ENCODE measurements at places on chromosomes 7 and 10. TPM values are rescaled to one million over a fixed set of nuclear protein-coding genes. Genes with fewer than 3 reads are reported as not detected.

The LRMDA gene
- 23.1 TPM for total RNA-seq

- DNase-seq, result peak; percentile 41
Observed at GRCh38 chr10:43229208-43230061, 37.4 kb downstream of the RASGEF1A start.

GRCh38 chr7:131578602-131579001 is 22.2 kb upstream of the PODXL start:
- no peak for DNase-seq

DNA sequence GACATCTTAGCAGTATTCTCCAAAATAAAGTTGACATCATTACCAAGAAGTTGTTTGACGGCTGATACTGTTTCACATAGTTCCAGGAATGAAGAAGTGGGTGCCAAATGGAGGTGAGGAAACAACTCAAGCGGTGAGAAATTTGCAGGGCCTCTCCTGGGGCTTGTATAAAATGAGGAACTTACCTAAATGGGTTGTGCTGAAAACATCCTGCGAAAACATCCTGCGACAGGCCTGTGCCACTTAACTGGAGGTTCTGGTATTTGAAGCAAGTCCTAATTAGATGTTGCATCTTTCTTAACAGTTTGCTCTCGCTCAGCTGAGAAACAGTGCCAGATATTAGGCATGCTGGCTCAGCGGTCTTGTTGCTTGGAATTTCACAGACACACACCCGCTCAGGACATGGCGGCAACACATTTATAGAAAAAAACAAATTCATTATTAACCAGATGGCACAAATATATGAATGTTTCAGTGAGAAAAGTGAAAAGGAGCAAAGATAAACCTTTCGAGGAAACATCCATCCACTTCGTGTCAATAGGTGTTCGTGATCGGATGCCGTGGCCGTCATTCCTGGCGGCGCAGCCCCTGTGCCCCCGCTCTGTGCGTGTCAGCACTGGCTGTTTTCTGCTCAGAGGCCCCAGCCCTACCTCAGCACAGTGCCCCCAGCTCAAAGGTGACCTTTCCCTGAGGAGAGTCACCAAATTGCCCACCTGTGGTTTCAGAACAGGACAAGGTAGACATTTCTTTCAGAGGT is 48.1 kb downstream of the CDC123 start:
- no peak for DNase-seq

The ADARB2 gene
- 0.22 TPM for total RNA-seq

DNA sequence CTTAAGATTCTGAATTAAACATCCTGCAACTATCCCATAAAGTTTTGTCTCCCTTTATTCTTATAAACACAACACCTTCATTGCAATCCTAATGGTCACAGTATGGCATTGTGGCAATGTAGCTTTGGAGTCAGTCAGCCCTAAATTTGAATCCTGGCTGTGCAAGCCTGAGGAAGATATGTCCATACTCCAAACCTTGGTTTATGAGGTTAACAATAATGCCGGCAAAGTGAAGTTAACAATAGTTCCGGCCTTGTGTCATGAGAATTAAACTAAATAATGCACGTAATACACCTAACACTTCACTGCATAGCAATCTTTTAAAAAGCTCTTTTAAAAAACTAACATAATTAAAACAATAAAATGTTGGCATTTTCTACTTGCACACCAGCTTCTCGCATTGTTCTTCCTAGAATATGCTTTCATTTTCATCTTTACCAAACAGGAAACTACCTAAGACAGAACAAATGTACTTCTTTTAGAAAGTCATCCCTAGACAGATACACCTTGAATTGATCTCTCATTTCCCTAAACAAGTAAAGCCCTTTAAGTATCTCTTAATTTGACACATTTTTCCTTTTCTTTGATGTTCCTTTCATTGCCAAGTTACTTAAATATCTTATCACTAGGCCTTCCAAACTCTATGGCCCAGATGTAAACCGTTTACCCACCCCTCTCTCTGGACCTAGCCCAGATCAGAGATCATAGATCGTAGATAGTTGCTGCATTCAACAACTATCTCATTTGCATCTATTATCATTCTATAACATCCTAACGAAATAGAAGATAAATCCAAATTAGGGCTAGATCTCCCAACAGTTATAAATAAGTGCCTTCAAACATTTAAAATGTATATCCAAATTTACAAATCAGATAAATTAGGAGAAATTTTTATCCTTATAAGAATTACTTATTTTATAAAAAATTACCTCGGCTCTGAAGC is 66.7 kb downstream of the CREB3L2 start:
- DNase-seq, result no peak

The PIK3AP1 gene
- 7.5 TPM for total RNA-seq

The ASAH2 gene
- 0.32 TPM for total RNA-seq

The DYNC1I1 gene
- total RNA-seq, result 39.0 TPM

The PTF1A gene
- not detected for total RNA-seq

GRCh38 chr7:122803323-122803722 is 82.9 kb downstream of the CADPS2 start:
- DNase-seq, result no peak

DNA sequence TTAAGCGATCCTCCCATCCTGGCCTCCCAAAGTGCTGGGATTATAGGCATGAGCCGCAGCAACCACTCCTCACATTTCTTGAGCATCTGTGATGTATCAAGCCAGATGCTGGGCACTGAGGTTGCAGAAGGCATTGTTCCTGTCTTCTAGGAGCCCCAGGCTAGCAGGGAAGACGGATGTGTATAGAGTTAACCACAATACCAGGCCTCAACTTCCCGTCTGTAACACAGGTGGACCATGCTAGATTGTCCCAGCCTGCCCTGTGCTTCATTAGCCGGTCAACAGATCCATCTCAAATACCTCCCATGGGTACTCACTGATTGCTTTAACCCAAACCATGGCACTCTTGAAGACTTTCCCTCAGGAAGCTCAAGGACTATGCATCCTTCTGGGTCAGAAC is 1.8 kb upstream of the CLDN4 start:
- DNase-seq, result no peak

DNA sequence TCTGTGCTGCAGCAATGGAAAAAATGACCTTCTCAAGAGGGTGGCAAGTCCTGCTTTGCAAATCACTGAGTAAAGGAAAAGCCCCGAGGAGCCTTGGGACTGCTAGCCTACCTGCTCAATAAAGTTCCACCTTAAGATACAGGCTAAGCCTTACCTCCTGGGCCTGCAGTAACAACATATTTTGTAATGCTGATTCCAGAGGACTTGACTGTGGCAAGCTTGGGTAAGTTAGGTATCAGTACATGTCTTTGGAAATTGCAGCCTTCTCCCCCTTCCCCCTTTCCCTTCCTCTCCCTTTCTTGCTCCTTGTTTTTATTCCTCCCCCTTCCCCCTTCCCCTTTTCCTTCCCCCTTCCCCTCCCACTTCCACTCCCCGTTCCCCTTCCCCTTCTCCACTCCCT is 126.2 kb downstream of the SORCS3 start:
- no peak for DNase-seq

The CTAGE8 gene
- not detected for total RNA-seq

The NPC1L1 gene
- not detected for total RNA-seq

DNA sequence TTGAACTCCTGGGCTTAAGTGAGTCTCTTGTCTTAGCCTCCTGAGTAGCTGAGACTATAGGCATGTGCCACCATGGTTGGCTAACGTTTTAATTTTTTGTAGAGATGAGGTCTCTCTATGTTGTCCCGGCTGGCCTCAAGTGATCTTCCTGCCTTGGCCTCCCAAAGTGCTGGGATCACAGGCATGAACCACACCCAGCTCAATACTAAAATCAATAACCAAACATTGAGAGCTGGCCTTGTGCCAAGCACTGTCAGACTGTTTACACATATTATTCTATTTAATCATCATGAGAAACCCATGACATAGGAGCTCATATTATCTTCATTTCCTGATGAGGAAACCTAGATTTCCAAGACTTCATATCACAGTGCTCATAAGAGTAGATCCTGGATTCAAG is 251.2 kb downstream of the BAMBI start:
- DNase-seq, result no peak

GRCh38 chr7:133797818-133798520 is 329.2 kb upstream of the LRGUK start:
- no peak for DNase-seq

- DNase-seq, result no peak
Observed at GRCh38 chr10:2048337-2048973, 311.1 kb upstream of the ADARB2 start.

- DNase-seq, result no peak
Observed at GRCh38 chr7:74405191-74405898, 48.4 kb upstream of the GTF2IRD1 start.

DNA sequence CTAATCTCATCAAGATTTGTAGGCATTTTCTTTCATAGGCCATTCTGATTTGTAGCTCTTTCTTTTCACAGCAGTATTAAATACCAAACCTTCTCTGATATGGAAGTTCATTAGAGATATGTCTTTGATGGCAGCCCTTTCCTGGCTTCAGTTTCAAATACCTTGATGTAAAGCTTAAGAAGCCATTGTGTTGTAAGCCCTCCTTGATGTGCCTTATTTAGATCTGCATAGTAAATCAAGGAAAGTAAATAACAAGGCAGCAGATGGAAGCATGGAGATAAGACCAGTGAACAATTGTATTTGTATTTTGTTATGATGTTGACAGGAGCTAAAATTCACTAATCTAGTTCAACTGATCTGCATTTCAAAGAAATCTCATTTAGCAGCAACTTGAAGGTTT is 234.9 kb upstream of the PPP1R3A start:
- DNase-seq, result no peak

The VGF gene
- not detected for total RNA-seq

DNA sequence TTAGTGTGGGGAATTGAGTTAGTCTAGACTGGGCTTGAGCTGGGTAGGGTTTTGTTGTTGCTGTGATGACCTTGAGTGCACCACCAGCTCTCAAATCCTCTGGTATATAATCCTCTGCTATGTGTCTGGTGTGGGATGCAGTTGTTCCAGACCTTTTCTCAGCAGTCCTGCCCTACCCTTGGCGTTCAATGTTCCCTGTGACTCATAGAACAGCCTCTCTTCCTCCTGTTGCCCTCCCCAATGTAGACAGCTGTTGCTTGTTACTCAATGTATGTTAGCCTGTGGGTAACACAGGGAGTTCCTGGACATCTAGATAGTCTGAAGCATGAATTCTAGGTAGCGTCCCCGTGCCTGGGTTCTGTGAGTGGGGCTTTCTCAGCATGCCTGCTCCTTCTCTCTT is 19.8 kb downstream of the ACBD7 start:
- DNase-seq, result no peak

GRCh38 chr10:44966816-44967509 is 7.4 kb downstream of the RASSF4 start:
- no peak for DNase-seq

GRCh38 chr10:129961157-129961701 is 2.8 kb downstream of the EBF3 start:
- DNase-seq, result no peak

GRCh38 chr7:129197771-129198170 is 9.3 kb downstream of the SMO start:
- no peak for DNase-seq

- DNase-seq, result peak; percentile 88
Observed at GRCh38 chr7:44309271-44310091, 15.9 kb downstream of the CAMK2B start.

DNA sequence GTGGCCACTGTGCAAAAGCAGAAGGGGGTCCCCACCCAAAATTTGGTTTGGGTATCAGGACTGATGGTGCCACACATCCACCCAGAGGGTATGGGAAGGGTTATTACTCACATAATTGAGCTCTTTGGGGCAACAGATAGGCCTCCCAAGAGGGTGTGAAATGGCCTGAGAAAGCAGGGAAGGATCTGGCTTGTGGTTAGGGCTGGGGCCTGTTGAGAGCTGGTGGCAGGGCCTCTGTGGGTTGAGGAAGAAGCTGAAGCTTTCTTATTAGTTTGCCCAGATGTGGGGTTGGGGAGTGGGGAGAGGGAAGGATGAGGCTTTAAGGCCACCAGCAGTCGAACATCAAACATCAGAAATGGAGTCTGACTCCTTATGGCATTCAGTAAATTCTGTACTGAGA is 18.3 kb upstream of the MKI67 start:
- no peak for DNase-seq

The KDM7A gene
- 10.3 TPM for total RNA-seq

The SPDYE2 gene
- not detected for total RNA-seq

DNA sequence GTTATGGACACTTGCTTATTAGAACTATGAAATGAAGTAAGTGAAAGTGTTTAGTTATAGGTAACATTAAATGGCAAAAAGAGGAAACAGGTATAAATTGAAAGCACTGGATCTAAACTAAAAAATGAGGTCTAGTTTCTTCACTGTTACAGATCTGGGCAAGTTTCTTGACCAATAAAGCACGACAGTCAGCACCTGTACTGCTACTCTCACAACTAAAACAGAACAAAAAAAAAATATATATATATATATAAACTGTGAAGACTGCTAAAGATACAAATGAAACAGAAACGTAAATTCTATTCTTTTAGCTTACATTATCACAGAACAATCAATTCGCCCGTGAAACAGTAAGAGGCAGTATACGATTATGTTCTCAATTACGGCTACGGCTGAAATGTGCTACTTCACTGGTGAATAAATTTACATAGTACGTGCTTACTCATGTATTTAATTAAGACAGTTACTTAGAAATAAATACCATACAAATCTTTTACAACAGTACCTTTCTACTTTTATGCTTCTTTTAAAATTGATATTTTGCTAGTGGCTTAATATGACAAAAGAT is 4.2 kb downstream of the AHR start:
- DNase-seq, result no peak

The PRKCQ gene
- total RNA-seq, result 0.12 TPM

- no peak for DNase-seq
Observed at GRCh38 chr7:143233816-143234532, 12.1 kb downstream of the TAS2R40 start.

The OR2A12 gene
- not detected for total RNA-seq

The CALN1 gene
- not detected for total RNA-seq

- DNase-seq, result no peak
Observed at GRCh38 chr10:132809232-132810140, 23.5 kb upstream of the NKX6-2 start.

Measured in left ventricle myocardium superior (tissue), 1 donor.